Activated T-helper 17 cell treated with anti-CD3 and anti-CD28 coated beads, Interleukin-2, amount 50 U/mL, for 72 hours (primary cell): ENCODE measurements at places on chromosomes 16 and 17.

GRCh38 chr16:63453261-63453660 lies 1417.0 kb upstream of the CDH8 start:
- H3K4me3 ChIP-seq: no peak overlapping the region
- H3K4me1 ChIP-seq: no peaks in the 10 kb centered on the region
- H3K36me3 ChIP-seq: no peaks in the 10 kb centered on the region

GRCh38 chr16:9489835-9490467 lies 398.5 kb downstream of the HAPSTR1 start:
- H3K27ac ChIP-seq: no peak overlapping the region
- no peaks in the 10 kb centered on the region for H3K27me3 ChIP-seq
- no peak for ATAC-seq
- H3K4me1 ChIP-seq: no peaks in the 10 kb centered on the region

- no peak overlapping the region for H3K4me3 ChIP-seq
- H3K4me1 ChIP-seq: no peaks in the 10 kb centered on the region
- peaks cover 28% of the 10 kb centered on the region for H3K36me3 ChIP-seq
- no peak overlapping the region for H3K27ac ChIP-seq
- no peak for ATAC-seq
- H3K27me3 ChIP-seq: no peaks in the 10 kb centered on the region
These were observed 8.3 kb downstream of the TSC2 start for GRCh38 chr16:2056077-2056476.

DNA sequence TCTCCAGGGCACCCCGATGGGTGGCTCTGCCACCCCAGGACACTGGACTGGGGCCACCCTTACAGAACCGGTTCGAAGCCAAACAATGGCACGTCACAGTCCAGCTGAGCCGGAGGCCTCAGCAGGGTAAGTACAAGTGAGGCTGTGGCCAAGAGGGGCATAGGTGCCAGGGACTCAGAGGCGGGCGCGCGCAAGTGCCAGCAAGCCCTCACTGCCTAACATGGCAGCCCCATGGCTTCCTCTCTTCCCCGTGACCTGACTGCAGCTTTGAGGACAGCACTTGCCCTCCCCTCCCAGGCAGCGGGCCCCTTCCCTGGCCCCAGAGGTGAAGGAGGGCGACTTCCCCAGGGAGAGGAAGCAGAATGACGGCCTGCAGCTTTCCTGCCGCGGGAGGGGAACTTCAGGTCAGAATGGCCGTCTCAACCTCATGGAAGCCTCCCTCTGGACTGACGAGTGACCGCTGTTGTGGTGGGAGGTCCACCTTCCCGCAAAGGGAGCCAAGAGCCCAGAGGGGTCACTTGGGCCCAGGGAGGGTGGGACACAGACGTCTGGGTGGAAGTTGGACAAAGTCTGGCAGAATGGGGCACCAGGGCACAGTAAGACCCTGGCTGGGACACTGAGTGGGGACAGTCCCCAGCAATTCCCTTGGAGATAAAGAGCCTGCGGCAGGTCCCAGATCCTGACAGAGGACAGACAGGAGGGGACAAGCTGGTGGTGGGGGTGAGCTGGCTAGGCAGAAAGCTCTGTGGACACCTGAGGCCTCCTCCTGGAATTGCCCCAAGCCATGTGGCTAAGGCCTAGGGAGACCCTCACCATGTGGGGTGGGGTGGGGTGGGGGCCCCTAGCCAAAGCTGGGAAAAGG lies 52.1 kb upstream of the TOB1 start:
- ATAC-seq: no peak
- peak overlapping the region; percentile 100 for H3K27ac ChIP-seq
- no peaks in the 10 kb centered on the region for H3K36me3 ChIP-seq
- peaks cover 19% of the 10 kb centered on the region for H3K4me1 ChIP-seq
- H3K27me3 ChIP-seq: no peaks in the 10 kb centered on the region

- no peaks in the 10 kb centered on the region for H3K36me3 ChIP-seq
- peaks cover 3% of the 10 kb centered on the region for H3K27me3 ChIP-seq
- H3K4me1 ChIP-seq: no peaks in the 10 kb centered on the region
- no peak overlapping the region for H3K27ac ChIP-seq
- no peak overlapping the region for H3K4me3 ChIP-seq
These were observed 609.4 kb upstream of the SOX9 start for GRCh38 chr17:71511266-71511995.

DNA sequence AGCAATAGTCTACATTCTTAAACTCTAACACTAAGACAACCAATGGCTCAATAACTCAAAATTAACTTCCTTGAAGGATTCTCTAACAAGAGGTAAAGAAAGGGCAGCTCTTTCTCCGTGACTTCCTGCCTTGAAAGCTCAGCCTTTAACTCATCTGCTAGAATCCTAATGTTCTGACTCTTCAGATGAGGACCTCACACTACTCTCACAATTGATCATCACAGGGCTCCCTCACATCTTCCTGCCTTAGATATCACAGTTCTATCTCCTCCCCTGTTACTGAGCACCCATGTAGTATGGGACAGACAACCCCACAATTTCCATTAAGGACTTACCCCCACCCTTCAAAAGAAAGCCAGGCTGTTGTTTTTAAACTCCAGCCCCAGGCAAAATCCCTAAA lies 33.5 kb downstream of the SMURF2 start:
- peak overlapping the region; percentile 76 for H3K4me3 ChIP-seq
- peak; percentile 99 for ATAC-seq
- peak overlapping the region; percentile 82 for H3K27ac ChIP-seq
- no peaks in the 10 kb centered on the region for H3K27me3 ChIP-seq

GRCh38 chr17:29061036-29061435 lies 18.1 kb downstream of the PIPOX start:
- peak overlapping the region; percentile 5 for H3K27ac ChIP-seq
- no peak overlapping the region for H3K4me3 ChIP-seq
- no peaks in the 10 kb centered on the region for H3K4me1 ChIP-seq
- no peak for ATAC-seq
- no peaks in the 10 kb centered on the region for H3K36me3 ChIP-seq

GRCh38 chr17:74430706-74431567 lies 951 bp upstream of the GPRC5C start:
- H3K27me3 ChIP-seq: peaks cover 26% of the 10 kb centered on the region
- no peak overlapping the region for H3K27ac ChIP-seq
- ATAC-seq: peak; percentile 67
- peak overlapping the region; percentile 46 for H3K4me3 ChIP-seq
